Astrocyte (in vitro differentiated cells and primary cell): ENCODE measurements at places on chromosomes 3 and 15. TPM values are rescaled to one million over a fixed set of nuclear protein-coding genes. Genes with fewer than 3 reads are reported as not detected.

DNA sequence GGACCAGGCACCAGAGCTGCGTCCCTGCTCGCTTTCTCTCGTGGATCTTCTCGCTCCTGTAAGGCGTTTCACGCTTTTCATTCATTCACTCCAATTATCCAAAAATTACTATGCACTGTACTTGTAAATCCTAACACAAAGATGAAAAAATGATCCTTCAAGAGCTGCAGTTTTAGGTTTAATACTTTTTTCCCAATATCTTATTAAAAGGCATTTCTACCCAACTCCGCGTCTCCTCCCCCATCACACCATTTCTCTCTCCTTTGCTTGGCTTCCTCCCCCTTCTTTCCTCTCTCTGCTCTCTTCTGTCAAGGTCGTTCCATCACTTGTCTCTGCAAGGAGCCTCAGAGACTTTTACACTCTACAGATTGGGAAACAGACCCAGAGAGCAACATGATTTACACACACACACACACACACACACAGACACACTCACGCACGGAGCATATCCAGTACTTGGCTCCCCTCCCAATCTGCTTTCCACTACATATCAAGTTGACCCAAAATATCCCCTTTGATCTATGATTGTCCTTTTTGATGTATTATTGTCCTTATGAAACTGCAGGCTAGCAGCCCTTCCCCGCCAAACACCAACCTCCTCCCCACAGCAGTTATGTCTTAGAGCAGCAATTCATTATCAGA, 479 bp upstream of the CLDN1 start:
- DNase-seq: no peak
- no peaks in the 10 kb centered on the region for H3K36me3 ChIP-seq
- no peak overlapping the region for H3K27ac ChIP-seq
- no peaks in the 10 kb centered on the region for H3K27me3 ChIP-seq
- peaks cover 22% of the 10 kb centered on the region for H3K4me1 ChIP-seq

- no peak for DNase-seq
- no peaks in the 10 kb centered on the region for H3K27me3 ChIP-seq
- H3K27ac ChIP-seq: peak overlapping the region; percentile 80
- H3K36me3 ChIP-seq: peaks cover 3% of the 10 kb centered on the region
- H3K4me1 ChIP-seq: peaks cover 47% of the 10 kb centered on the region
Measured at GRCh38 chr3:124886168-124887056, 753 bp downstream of the ITGB5 start.

- H3K27ac ChIP-seq: no peak overlapping the region
- peak; percentile 26 for DNase-seq
- peaks cover 8% of the 10 kb centered on the region for H3K4me1 ChIP-seq
- H3K36me3 ChIP-seq: no peaks in the 10 kb centered on the region
- no peak overlapping the region for H3K4me3 ChIP-seq
- no peaks in the 10 kb centered on the region for H3K27me3 ChIP-seq
Measured at GRCh38 chr3:76065964-76066363, 280.6 kb upstream of the ZNF717 start.

The ERICH6 gene
- 0.09 TPM in 1 of 2 replicates, not detected in the other for total RNA-seq

GRCh38 chr15:65926899-65927298, 57.6 kb downstream of the RAB11A start:
- H3K36me3 ChIP-seq: no peaks in the 10 kb centered on the region
- no peaks in the 10 kb centered on the region for H3K4me1 ChIP-seq
- no peak for DNase-seq
- no peak overlapping the region for H3K27ac ChIP-seq
- no peak overlapping the region for H3K4me3 ChIP-seq

- H3K27ac ChIP-seq: no peak overlapping the region
- H3K4me3 ChIP-seq: no peak overlapping the region
- H3K4me1 ChIP-seq: peaks cover 6% of the 10 kb centered on the region
- no peaks in the 10 kb centered on the region for H3K36me3 ChIP-seq
Measured at GRCh38 chr3:30604093-30604492, 2.3 kb upstream of the TGFBR2 start.

The IL20RB gene
- 22.0 and 23.6 TPM in 2 replicates for total RNA-seq

DNA sequence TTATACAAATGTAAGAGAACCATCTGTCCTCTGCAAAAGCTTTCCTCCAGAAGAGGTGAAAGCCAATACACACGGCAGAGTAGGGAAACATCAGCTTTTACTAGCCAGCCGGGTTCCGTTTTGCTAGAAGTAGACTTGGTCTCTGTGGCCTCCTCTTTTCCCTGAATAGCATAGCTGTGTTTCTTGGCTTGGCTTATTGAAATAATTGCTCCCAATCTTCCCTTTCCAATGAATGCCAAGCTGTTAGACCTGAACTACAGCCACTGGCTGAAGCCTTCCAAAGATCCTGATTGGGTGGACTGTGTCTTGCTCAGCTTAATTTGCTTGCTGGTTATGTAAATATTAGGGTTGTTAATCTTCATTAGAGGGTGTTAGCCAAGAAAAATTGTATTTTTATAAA, 157.8 kb upstream of the ROPN1 start:
- H3K27ac ChIP-seq: no peak overlapping the region
- no peaks in the 10 kb centered on the region for H3K36me3 ChIP-seq
- no peaks in the 10 kb centered on the region for H3K27me3 ChIP-seq
- H3K4me1 ChIP-seq: no peaks in the 10 kb centered on the region

The MLF1 gene
- 14.3 and 15.5 TPM in 2 replicates for total RNA-seq

The SCAMP5 gene
- total RNA-seq: 18.7 and 23.1 TPM in 2 replicates

GRCh38 chr3:60933824-60934223, 317.4 kb downstream of the FHIT start:
- H3K4me3 ChIP-seq: no peak overlapping the region
- DNase-seq: no peak
- H3K27ac ChIP-seq: no peak overlapping the region
- H3K36me3 ChIP-seq: no peaks in the 10 kb centered on the region
- H3K27me3 ChIP-seq: no peaks in the 10 kb centered on the region
- H3K4me1 ChIP-seq: no peaks in the 10 kb centered on the region

DNA sequence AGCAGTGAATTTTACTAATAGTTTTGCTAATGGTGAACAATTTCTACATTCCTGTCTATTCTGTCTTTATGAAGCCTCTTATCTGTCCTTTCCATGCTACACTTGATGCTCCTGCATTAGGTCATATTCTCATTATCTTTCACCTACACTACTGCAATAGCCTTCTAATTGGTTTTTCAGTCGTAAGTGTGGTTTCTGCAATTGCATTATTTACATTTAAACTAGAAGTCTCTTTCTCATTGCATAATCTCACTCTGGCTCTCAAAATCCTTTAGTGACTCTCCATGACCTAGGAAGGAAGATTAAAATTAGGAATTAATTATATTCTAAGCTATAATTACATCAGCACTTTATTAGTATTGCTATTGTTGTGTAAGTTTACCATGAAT, 686.5 kb downstream of the IGSF11 start:
- H3K27me3 ChIP-seq: no peaks in the 10 kb centered on the region
- H3K4me1 ChIP-seq: no peaks in the 10 kb centered on the region
- H3K36me3 ChIP-seq: no peaks in the 10 kb centered on the region
- H3K27ac ChIP-seq: no peak overlapping the region
- H3K4me3 ChIP-seq: no peak overlapping the region

- H3K27ac ChIP-seq: peak overlapping the region; percentile 75
- DNase-seq: peak; percentile 88
- H3K36me3 ChIP-seq: no peaks in the 10 kb centered on the region
- H3K4me3 ChIP-seq: peak overlapping the region; percentile 40
- H3K27me3 ChIP-seq: no peaks in the 10 kb centered on the region
Measured at GRCh38 chr3:65955792-65956477, 82.8 kb downstream of the MAGI1 start.

GRCh38 chr3:23217872-23218554, 14.9 kb downstream of the UBE2E2 start:
- no peaks in the 10 kb centered on the region for H3K27me3 ChIP-seq
- peaks cover 8% of the 10 kb centered on the region for H3K4me1 ChIP-seq
- DNase-seq: peak; percentile 31
- H3K36me3 ChIP-seq: no peaks in the 10 kb centered on the region

The ISY1 gene
- 26.6 and 29.7 TPM in 2 replicates for total RNA-seq

- no peak overlapping the region for H3K4me3 ChIP-seq
- no peak for DNase-seq
- no peak overlapping the region for H3K27ac ChIP-seq
Measured at GRCh38 chr3:113063126-113063894, 72.5 kb downstream of the GTPBP8 start.

GRCh38 chr15:36658898-36659639, 79.6 kb downstream of the CDIN1 start:
- no peaks in the 10 kb centered on the region for H3K27me3 ChIP-seq
- H3K4me1 ChIP-seq: no peaks in the 10 kb centered on the region
- H3K4me3 ChIP-seq: no peak overlapping the region
- no peak overlapping the region for H3K27ac ChIP-seq
- H3K36me3 ChIP-seq: no peaks in the 10 kb centered on the region

The ZNF660 gene
- 5.5 and 6.7 TPM in 2 replicates for total RNA-seq

DNA sequence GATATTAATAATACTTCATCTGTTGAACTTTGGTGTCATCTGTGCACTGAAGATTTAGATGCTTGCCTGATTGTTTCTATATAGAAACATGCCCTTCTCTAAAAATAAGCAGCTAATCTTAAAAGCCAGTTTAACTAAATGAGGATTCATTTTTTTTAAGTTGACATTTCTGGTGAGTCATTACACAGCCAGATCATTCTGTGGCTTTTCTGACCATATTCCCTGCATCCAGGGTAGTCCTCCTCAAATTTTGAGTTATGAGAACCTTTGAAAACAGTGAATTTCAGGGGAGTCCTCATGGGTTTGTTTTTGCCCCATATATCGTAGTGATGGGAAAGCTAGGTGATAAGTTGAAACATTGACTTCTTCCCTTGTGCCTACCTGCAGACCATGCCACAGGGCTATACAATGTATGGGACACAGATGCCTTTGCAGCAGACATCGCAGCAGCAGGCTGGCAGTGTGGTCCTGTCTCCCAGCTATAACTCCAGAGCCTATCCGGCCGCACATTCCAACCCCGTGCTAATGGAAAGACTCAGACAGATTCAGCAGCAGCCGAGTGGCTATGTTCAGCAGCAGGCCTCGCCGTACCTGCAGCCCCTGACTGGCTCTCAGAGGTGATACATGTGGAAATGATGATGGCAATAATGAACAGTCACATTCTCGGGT, 26.5 kb upstream of the P2RY12 start:
- no peak overlapping the region for H3K4me3 ChIP-seq
- H3K36me3 ChIP-seq: no peaks in the 10 kb centered on the region
- H3K27me3 ChIP-seq: no peaks in the 10 kb centered on the region
- peaks cover 4% of the 10 kb centered on the region for H3K4me1 ChIP-seq
- peak; percentile 72 for DNase-seq

- DNase-seq: peak; percentile 97
- peaks cover 19% of the 10 kb centered on the region for H3K4me1 ChIP-seq
- no peaks in the 10 kb centered on the region for H3K27me3 ChIP-seq
- no peaks in the 10 kb centered on the region for H3K36me3 ChIP-seq
Measured at GRCh38 chr3:97871801-97872524, 50.2 kb downstream of the CRYBG3 start.

- no peak overlapping the region for H3K4me3 ChIP-seq
- H3K27me3 ChIP-seq: no peaks in the 10 kb centered on the region
- H3K4me1 ChIP-seq: peaks cover 5% of the 10 kb centered on the region
- H3K27ac ChIP-seq: no peak overlapping the region
Measured at GRCh38 chr3:78736863-78737262, 1030.9 kb downstream of the ROBO1 start.

- DNase-seq: peak; percentile 41
- peak overlapping the region; percentile 82 for H3K4me3 ChIP-seq
- no peaks in the 10 kb centered on the region for H3K27me3 ChIP-seq
- peak overlapping the region; percentile 4 for H3K27ac ChIP-seq
Measured at GRCh38 chr3:186930641-186931531, 560 bp downstream of the ST6GAL1 start.

GRCh38 chr3:127079211-127079610, 96.3 kb downstream of the PLXNA1 start:
- H3K36me3 ChIP-seq: no peaks in the 10 kb centered on the region
- no peak overlapping the region for H3K27ac ChIP-seq
- H3K4me3 ChIP-seq: no peak overlapping the region

The GOLGA6A gene
- 0.30 and 0.31 TPM in 2 replicates for total RNA-seq

DNA sequence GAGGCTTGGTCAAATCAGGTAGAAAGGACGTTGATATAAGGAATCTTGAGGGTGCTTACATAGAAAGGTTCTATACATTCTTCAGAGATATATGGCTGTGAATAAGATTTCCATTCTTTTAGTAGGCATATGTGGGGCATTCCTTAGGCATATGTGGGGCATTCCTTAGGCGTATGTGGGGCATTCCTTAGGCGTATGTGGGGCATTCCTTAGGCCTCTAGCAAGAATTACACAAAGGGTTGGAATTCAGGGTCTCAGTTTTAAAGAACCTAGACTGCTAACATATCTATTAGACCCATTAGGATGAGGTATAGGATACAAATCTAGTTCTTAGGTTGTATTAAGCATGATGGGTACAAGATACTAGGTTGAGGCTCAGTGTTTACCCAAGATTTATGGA, 607.8 kb downstream of the SI start:
- no peaks in the 10 kb centered on the region for H3K36me3 ChIP-seq
- DNase-seq: no peak

The CHRFAM7A gene
- total RNA-seq: 0.64 and 1.8 TPM in 2 replicates

GRCh38 chr3:71366988-71367604, 216.4 kb downstream of the FOXP1 start:
- H3K36me3 ChIP-seq: no peaks in the 10 kb centered on the region
- peak; percentile 12 for DNase-seq
- H3K27me3 ChIP-seq: no peaks in the 10 kb centered on the region
- H3K4me1 ChIP-seq: no peaks in the 10 kb centered on the region

The CIB2 gene
- total RNA-seq: 6.5 and 7.4 TPM in 2 replicates

The TNFAIP8L3 gene
- total RNA-seq: 1.1 and 1.8 TPM in 2 replicates

- peak overlapping the region; percentile 79 for H3K27ac ChIP-seq
- no peaks in the 10 kb centered on the region for H3K36me3 ChIP-seq
- no peaks in the 10 kb centered on the region for H3K27me3 ChIP-seq
- peak; percentile 20 for DNase-seq
- peaks cover 16% of the 10 kb centered on the region for H3K4me1 ChIP-seq
Measured at GRCh38 chr3:58999134-58999773, 50.6 kb downstream of the CFAP20DC start.
